ENCODE measurements at places on chromosomes 7 and 10.

DNA sequence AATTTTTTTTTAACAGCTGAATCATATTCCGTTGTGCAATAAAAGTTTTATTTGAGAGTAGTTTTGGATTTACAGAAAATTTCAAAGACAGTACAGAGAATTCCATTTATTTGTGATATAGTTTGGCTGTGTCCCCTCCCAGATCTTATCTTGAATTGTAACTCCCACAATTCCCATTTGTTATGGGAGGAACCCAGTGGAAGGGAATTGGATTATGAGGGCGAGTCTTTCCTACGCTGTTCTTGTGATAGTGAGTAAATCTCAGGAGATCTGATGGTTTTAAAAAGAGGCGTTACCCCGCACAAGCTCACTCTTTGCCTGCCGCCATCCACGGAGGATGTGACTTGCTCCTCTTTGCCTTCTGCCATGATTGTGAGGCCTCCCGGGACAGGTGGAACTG is 228.0 kb upstream of the MAGI2 start:
- DNase-seq: no peak

DNA sequence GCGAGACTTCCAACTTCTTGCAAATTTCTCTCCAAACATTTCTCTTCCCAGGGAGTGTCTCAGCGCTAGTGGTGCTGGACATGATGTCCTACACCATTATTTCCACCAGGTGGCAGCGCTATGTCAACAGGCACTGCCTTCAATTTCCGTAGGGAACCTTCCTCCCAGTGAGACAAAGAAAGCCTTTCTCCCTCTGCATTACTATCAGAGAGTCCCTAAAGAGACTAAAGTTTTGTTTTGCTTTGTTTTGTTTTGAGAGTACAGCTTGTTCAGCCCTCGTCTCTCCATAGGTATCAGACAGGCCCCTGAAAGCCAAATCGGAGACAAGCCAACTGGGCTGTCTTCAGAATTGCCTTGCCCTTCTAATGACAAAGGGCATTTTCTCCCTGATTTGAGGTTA is 44.2 kb upstream of the GGCT start:
- peak; percentile 96 for DNase-seq

- peak; percentile 29 for DNase-seq
These were observed 39.5 kb downstream of the NT5C2 start for GRCh38 chr10:103153302-103154197.

- no peak for DNase-seq
These were observed 166.8 kb downstream of the USP6NL start for GRCh38 chr10:11444531-11445228.

DNA sequence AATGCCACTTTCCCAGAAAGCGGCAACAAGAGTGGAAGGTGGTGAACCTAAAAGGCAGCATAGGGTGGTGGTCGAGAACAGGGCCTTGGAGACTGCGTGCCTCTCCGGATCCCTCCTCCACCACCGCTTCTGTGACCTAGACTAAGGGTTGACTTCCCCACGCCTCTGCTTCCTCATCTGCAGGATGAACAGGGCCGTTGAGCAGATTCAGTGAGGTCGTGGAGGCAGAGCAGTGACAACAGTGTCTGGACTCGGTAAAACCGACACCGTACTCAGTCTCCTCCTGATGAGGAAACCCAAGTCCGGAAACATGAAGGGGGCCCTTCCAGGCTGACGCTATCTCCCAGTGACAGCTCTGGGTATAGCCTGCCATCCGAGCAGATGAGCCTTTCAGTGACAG is 162.6 kb downstream of the CELF2 start:
- DNase-seq: no peak

- DNase-seq: peak; percentile 30
These were observed 1.5 kb upstream of the TACR2 start for GRCh38 chr10:69418052-69418752.

GRCh38 chr10:844552-844951 is 87.0 kb downstream of the LARP4B start:
- no peak for DNase-seq

DNA sequence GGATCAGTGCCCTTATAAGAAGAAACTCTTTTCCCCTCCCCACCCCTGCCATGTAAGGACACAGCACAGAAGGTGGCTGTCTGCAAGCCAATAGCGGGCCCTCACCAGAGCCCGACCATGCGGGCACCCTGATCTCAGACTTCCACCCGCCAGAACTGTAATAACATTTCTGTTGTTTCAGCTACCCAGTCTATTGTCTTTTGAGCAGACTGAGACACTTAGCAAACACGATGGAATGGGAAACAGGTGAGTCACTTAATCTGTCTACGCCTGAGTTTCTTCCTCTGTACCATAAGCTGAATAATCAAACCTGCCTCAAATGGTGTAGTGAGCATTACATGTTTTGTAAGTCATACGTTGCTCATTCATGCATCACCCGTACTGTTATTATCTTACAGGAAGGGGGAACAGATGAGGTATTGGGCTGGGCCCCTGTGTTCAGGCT is 58.2 kb downstream of the STRA8 start:
- DNase-seq: no peak

DNA sequence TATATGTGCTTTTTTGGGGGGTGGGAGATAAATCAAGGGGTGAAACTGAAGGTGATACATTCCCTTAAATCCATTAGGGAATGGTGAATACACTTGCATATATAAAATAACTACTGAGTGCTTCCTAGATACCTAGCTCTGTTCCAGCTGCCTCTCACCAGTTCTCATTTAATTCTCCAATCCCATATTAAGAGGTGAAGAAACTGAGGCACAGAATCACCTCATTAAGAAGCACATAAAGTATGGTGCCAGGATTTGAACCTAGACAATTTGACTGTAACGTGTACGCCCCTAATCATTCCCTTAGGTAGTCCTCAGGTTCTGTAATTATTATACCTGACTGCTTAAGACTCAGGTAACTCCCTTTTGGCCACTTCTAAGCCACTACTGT is 1.5 kb upstream of the SFR1 start:
- DNase-seq: no peak

All from HT-29 (cell line).